RCC 7860 (cell line): ENCODE measurements at places on chromosomes 13 and 19.

- no peak for DNase-seq
These were observed 9.4 kb downstream of the IFNL2 start for GRCh38 chr19:39277598-39277997.

GRCh38 chr19:42467183-42467760, 24.5 kb upstream of the CXCL17 start:
- DNase-seq = no peak

GRCh38 chr19:30403203-30403985, 31.2 kb downstream of the ZNF536 start:
- no peak for DNase-seq

GRCh38 chr19:57559008-57559403, 657 bp downstream of the ZNF550 start:
- peak; percentile 6 for DNase-seq

GRCh38 chr19:19446655-19447437, 41.4 kb downstream of the GATAD2A start:
- DNase-seq = no peak

DNA sequence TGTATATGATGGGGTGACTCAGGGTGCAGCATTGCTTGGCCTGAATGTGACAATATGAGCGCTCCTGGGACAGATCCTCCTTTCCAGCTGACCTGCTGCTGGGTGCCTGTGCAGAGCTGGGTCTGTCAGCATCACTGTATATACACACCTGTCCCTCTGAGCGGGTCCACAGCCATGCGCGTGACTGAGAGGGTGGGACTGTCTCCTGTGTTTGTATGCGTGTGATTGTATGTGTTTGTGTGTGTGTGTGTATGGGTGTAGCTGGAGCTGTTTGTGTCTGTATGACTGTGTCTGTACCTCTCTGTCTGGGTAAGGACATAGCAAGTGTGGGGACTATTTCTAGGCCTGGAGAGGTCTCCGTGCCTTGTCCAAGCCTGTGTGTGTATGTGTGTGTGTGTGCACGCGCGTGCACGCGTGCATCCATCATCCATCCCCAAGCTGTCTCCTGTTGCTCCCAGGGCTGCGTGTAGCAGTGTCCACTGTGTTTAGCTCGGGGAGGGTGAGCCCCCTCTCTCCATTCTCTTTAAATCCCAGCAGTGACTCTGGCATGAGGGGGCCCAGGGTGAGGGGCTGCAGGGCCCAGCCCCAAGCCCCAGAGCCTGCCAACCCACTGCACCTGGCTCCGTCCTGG, 8.3 kb downstream of the IGLON5 start:
- DNase-seq = no peak

DNA sequence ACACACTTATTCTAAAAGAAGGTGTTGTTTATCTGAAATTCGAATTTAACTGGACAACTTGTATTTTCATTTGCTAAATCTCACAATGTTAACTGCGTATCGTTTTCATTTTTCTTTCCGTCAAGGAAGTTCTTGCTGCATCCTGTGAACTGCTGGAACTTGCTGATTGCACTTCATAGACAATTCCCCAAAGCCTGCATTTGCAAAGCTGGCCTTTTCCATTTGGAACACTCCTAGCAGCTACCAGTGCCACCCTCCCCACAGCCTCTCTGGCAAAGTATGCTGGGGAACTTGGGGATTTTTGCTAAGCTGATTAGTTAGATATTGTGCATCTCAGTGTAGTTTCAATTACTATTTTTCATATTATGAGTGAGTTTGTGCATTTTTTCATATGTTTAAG, 20.4 kb upstream of the ARGLU1 start:
- no peak for DNase-seq

DNA sequence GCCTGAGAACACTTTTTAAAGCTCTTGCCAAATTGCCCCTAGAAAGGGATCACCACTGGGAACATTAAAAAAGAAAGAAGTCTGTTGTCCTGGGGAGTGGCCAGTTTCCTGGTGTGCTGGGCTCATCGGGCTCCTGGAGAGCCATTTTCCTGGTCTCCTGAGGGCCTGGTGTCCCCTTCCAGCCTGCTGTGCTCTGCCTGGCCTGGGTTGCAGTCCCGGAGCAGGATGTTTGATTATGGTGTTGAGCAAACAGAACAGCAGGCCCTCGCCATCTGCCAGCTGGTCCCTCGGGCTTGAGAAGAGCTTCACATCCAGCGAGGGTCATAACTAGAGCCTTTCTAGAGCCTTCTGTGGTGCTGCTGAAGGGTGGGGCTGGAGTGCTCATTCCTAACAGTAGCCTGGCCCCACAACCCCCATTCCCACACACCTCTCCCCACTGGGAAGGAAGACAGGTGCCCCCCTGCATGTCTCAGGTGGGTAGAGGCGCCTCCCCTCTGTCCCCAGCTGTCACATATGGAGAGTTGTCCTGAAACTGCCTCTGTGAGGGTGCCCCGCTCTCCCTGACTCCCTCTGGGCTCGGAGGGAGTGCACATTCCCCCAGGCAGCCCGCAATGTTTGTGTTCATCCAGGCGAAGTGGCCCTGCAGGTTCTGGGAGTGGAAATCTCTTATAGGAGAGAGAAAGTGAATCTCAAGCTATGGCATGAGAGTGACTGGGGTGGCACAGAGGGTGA, 151.1 kb downstream of the SIPA1L3 start:
- no peak for DNase-seq

DNA sequence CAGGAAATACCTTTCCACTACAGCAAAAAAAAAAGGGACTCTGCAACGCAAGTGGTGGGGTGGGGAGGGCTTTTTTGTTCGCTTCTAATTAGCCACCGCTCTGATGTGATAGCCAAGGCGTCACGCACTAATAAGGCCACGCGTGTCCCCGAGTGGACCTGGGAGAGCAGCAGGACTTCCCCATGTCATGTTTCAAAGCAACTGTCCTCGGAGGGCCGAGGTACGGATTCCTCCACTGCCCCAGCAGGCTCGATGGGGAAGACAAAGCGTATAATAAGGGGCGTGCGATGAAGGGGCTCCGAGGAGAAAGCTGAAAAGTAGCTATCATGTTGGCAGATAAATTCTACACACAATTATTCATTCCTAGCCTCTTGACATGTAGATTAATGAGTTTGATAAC, 179.7 kb upstream of the ZNF507 start:
- DNase-seq = no peak

- DNase-seq = peak; percentile 24
These were observed 131.3 kb downstream of the STK24 start for GRCh38 chr13:98445340-98446233.
